ENCODE measurements at places on chromosomes 4 and X.
A peak's percentile ranks its signal among the peaks of the same experiment; 100 is the strongest.

- DNase-seq: no peak
Measured at GRCh38 chrX:65706041-65706828, 38.8 kb downstream of the MSN start.

DNA sequence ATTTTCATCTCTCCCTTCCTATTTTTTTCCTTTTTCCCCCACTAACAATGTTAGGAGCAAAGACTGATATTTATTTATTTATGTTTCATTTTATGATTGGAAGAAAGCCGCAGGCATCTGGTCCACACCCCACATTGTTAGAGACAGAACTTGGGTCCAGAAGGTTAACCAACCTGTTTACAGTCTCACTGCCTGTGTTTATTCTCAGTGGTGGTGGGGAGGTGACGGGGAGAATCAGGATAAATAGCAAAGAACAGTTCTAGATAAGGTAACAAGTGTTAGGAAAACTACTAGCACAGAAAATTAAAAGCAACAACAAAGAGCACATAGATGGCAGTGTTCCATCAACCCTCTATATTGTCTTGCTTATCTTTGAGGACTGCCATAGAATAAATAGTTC lies 301.7 kb upstream of the DIPK2B start:
- no peak for DNase-seq

DNA sequence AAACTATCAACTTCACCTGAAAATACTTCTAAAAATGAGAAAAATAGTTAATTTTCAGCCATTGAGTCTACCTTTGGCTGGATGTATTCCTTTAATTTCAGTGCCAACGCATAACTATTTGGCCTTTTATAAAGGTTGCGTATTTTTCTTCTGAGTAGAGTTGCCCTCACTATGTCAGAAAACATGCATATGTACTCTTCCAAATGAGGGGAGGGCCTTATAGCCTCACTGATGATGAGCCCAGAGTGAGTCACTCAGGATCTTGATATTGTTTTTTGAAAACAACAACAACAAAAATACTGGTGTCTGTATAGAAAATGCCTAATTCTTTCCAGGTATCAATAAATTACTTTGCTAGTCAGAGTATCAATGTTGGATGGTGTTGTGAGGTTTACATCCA lies 349.3 kb downstream of the FBXO8 start:
- DNase-seq: no peak

DNA sequence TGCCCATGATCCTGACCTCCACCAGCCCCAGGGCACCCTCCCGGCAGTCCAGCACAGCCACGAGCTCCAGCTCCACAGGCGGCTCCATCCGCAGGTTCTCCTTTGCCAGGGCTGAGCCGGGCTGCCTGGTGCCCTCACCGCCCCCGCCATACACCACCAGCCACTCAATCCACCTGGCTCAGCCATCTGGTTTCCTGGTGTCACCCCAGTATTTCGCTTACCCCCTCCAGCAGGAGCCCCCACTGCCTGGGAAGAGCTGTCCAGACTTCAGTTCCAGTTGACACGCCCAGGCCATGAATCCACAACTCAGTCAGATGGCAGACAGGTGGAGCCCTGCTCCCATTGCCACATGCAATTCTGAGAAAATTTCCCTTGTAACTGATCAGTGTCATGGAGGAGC lies 3.9 kb downstream of the SHISA3 start:
- no peak for DNase-seq

GRCh38 chr4:25767877-25768725 lies 94.7 kb downstream of the SEL1L3 start:
- DNase-seq: peak; percentile 54

- no peak for DNase-seq
Measured at GRCh38 chr4:142158980-142159379, 522.6 kb downstream of the IL15 start.

DNA sequence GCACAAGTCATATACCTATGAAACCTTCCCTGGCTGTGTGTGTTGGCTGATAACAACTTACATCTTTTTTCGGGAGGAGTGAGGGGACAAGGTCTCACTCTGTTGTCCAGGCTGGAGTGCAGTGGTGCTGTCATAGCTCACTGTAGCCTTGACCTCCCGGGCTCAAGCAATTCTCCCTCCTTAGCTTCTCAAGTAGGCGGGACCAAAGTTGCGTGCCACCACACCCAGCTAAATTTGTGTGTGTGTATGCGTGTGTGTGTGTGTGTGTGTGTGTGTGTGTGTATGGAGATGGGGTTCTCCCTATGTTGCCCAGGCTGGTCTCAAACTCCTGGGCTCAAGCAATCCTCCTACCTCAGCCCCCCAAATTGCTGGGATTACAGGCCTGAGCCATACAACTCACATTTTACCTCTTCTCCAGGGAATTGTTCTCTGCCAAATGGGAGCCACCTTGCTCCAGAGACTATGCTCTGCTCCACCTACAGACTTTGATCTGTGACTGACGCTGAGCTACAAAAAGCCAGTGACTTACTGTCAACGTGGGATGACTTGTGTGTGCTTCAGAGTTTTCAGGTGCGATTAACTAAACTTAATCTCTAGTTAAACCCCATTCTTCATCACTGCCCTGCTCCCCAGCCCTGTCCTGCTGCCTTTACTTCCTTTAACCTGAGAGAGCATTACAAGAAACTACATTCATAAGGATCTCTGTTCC lies 2.0 kb upstream of the BEX4 start:
- DNase-seq: no peak

DNA sequence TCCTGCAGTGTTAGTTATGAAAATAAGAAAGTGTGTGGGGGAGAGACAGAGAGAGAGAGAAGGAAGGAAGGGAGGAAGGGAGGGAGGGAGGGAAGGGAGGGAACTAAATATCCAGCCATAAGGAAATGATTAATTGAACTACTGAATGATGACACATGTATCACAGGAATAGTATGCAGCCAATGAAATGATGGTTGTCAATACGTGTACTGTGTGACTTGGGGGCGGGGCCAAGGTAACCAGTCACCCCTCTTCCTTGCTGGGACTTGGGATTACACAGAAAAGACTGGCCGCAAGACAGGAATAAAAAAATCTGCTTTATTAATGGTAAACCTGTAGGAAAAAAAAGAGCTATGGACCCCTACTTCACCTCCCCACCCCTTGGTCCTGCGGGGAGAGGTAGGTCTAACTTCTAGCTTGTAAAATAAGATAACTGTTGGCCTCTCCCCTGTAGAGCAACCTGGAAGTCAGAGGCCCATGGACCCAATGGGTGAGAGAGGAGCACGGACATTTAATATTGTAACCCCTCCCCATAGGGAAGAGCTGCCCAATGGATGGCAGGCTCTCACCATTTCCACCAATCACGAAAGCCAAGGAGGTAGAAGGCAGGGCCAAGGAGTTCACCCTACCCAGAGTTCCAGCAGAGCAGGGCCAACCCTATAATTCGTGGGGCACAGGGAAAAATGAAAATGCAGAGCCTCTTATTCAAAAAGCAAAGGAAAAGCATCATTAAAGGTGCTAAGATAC lies 7.4 kb downstream of the PPP2R2C start:
- no peak for DNase-seq

DNA sequence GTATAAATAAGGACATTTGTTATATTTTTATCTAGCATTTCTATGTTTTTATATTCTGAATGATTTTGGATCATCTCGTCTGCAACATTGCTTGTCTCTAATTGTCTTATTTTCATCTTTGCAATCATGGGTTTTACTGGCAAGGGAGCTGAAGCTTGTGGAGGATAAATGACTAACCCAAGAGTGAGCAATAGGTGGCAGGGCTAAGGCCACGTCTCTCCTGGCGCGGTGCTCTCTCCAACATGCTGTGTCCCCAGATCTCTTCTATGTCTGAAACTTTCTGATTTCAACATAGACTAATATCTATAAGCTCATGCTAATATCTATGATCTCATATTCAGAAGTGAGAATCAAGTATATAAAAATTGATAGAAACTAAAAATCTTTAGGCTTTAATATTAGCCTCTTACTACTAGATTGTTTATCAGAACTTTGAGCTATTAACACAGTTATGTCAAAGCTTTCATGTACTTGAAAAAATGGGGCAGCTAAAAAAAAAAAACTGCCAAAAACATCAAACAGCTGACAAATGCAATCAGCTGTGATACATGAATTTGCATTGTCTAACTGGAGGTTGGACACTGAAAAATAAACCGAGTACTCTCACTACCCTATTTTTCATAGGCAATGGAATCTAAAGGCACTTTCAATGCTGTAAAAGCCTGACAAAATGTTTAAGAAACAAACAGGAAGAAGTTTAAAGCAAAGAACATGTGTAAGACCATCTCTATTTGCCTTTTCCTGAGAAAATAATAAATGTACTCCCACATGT lies 169.2 kb downstream of the TMA16 start:
- DNase-seq: no peak

GRCh38 chr4:75908555-75908954 lies 6.3 kb upstream of the PPEF2 start:
- DNase-seq: no peak

DNA sequence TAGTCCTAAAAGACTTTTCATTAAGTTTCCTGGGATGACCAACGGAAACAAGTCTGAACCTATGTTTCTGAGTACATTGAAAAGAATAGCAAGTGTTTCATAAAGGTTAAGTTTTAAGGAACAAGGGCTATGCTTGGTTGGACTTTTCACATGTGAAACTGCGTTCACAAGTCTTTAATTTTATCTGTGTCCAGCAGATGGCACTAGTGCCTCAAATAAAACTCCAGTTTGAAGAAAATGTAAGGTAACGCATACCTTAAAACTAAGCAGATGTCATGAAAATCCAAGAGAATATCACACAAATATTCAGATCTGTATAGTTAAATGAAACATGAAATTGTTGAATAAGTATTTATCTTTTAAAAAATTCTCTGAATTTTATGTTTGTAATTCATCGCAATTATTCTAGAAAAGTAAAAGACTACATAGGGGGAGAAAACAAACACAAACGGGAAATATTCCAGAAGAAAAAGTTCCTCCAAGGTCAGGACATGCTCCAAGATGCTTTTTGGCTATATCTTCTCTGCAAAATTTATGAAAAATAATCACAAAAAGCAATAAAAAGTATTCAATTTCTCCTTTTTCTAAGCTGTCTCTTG lies 89.6 kb upstream of the MAD2L1 start:
- no peak for DNase-seq

GRCh38 chr4:7068883-7069282 lies 1.0 kb upstream of the GRPEL1 start:
- no peak for DNase-seq
